ENCODE measurements at places on chromosomes 1 and 21.
A peak's percentile ranks its signal among the peaks of the same experiment; 100 is the strongest.

DNA sequence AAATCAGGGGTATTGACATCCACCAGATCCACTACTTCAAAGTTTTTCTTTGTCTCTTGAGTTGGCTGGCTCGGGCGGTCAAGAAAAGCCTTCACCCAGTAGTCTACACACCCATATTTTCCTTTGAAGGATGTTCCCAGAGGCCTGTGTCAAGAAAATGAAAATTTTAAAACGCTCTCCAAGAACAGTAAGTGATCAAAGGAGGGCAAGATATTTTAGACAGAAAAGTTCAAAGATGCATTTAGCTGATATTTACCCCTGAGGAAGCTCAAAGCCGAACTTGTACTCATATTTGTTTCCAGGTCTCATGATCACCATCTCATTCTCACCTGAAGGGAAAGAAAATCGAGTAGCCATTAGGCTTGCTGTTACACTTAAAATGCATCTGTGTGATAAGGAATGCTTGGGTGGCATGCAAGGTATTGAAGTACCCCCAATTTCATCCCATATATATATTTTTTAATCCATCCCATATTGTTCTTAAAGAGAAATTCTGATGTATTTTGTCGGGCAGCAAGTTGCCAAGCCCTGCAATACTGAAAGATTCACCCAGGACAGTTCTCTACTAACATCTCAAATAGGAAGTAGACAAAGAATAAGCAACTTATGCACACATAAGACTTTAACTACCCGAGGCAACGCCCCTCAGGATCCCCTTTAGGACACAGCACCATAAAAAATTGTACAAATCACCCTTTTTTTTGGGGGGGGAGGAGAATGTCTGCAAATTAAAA lies 1.1 kb downstream of the TXNIP start:
- DNase-seq, result no peak

DNA sequence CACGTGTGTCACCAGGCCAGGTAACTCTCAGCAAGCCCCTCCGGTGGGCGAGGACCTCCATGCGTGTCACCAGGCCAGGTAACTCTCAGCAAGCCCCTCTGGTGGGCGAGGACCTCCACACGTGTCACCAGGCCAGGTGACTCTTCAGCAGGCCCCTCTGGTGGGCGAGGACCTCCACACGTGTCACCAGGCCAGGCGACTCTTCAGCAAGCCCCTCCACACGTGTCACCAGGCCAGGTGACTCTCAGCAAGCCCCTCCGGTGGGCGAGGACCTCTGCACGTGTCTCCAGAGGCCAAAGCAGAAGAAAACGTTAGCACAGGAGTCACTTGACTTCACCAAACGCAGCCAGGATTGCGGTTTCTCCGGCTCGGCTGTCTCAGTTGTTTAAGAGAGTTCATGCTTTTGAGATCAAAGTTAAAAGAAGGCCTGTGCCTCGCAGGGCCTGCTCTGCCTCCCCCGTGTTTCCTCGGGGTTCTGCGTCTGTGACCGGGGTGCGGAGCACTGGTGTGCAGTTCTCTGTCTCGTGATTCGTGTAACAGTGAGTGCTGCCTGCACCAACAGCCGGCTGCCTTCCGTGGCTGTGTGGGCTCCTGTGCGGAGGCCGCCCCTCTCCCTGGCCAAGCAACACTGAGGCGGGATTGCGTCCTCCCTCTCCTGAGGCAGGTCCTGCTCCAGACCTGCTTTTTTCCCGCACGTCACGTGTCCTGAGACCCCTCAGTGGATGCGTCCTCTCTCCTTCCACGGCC lies 56.6 kb downstream of the PRKCZ start:
- no peak for DNase-seq

GRCh38 chr21:45826676-45827301 lies 154.8 kb upstream of the COL6A1 start:
- no peak for DNase-seq

- DNase-seq, result no peak
Observed at GRCh38 chr1:92480200-92480812, 6.4 kb downstream of the GFI1 start.

DNA sequence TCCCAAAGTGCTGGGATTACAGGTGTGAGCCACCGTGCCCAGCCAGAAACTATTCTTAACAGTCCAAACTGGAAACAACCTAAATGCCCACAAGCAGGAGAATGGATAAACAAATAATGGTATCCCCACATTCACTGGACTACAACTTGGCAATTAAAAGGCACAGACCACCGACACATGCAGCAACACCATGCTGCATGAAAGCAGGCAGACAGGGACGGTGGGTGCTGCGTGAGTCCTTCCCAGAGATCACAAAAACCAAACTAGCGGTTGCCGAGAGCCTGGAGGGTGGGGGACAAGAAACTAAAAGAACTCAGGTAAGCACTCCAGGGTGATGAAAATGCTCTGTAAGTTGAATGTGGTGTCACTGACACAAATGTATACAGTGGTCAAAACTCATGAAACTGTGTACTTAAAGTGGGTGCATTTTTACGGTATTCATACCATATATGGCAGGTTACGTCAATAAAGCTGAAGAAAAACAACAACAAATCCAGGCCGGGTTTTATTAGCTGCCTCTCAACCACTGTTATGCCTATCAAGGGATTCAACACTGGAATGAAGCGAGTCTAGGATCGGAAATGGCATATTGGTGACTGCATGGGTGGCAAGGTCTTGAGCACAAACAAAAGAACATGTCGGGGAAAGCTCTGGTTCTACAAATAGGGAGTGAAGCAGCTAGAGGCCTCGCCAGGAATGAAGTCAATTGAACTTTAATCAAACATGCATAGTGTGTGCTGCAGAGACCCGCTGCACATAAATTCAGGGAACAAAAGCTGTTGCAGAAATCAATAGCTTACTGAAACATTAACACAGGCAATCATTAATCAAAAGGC lies 52.4 kb downstream of the SLC45A1 start:
- DNase-seq, result no peak

GRCh38 chr1:231315887-231316286 lies 21.8 kb downstream of the EXOC8 start:
- peak; percentile 55 for DNase-seq

- DNase-seq, result peak; percentile 7
Observed at GRCh38 chr21:37792046-37792445, 124.2 kb downstream of the KCNJ6 start.

GRCh38 chr1:169186106-169186505 lies 79.6 kb downstream of the ATP1B1 start:
- no peak for DNase-seq

- DNase-seq, result no peak
Observed at GRCh38 chr1:88216441-88216840, 467.6 kb upstream of the PKN2 start.

DNA sequence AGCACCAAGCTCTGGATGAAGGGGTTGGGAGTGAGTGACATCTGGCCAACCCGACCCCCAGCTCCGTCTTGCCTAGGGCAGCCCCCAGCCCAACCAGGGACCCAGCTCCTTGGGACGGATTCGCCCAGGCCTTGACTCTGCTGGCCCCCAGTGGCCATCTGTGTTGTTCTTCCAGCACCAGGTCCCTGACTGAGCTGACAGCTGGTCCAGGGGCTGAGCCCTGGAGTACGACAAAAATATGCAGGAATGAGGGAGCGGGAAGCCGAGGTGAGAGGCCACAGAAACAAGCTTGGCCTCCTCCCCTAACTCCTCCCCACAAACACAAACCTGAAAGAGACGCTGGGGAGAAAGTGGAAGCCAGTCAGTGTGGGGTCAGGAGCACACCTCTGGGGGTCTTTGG lies 55.0 kb upstream of the PAX7 start:
- DNase-seq, result no peak

DNA sequence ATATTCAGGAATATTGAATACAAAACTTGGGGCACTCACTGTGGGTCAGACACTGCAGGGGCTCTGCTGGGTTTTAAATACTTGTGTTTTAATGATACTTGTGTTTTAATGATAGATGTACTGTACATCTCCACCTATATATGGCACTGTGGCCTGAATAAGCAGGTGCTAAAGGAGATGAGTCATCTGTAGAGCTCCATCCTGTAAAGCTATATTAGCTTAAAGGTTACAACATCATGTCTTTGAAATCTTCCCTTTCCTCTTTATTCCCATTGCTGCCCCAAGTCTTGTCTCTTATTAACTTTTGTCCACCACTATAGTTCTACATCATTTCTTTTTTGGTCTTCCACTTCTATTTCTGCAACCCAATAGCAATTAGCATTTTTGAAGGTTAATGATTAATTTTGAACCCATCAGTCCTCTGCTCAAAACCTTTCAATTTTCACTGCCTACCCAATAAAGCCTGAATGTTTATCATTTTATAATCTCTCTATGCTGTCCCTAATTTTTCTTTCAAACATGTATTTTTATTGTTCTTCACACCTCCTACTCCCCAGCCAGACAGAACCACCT lies 113.3 kb upstream of the PTGFR start:
- DNase-seq, result no peak

GRCh38 chr21:29155118-29155932 lies 24.9 kb downstream of the MAP3K7CL start:
- peak; percentile 64 for DNase-seq

DNA sequence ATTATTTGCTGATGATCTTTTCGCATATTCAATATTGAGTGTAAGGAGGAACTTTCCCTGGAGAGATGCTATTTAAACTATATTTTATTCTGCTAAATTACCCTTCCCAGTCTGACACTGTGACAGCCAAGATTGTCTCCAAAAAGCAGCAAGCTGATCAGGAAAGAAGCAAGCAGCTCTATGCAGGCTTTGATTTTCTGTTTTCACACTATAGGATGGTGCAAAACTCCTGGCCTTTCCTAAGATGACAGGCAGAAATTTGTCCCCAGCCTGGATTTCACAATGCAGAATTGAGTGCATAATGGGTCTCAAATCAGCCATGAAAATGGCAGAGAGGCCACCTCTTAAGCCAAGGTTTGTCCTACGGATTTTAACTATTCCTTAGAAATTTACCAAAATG lies 1.1 kb downstream of the SGIP1 start:
- DNase-seq, result no peak

GRCh38 chr21:41901099-41901498 lies 22.0 kb upstream of the PRDM15 start:
- DNase-seq, result no peak

DNA sequence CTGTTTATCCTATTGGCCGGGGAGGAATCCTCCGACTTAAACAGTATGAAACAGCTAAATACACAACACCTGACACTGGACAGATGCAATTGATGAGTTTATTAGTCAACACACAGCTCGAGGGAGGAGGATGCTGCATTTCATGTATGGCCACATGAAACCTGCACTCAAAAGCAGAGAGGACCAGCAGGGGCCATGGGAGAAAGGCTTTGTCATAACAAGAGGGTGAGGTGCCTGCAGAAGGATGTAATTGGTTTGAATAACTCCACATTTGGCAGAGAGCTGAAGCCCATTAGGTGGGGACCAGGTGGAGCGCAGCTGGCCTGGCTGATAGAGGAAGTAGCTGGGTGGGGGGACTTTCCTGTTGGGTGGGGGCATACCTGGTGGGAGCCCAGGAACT lies 599.1 kb downstream of the PTPRU start:
- no peak for DNase-seq

GRCh38 chr1:211833174-211833820 lies 2.7 kb upstream of the LPGAT1 start:
- no peak for DNase-seq

DNA sequence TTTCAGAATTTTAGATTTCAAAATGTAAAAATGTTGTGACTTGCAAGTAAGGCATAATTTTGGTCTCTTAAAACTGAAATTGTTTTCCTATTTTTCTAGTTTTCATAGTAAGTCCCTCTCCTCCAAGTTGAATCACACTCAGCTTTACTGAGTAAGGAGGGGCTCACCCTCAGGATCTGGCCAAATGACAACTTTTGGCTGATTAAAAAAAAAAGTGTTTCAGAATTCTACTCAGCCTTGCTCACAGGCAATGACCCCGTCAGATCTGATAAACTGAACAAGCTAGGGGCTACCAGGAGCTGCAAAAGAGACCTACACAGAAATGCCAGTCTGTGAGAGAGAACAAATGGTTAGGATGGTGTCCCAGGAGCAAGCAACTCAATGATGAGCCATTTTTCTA lies 159.8 kb downstream of the PBX1 start:
- DNase-seq, result peak; percentile 59

GRCh38 chr1:11927866-11928592 lies 1.8 kb upstream of the KIAA2013 start:
- peak; percentile 69 for DNase-seq

GRCh38 chr1:36822648-36823047 lies 211.7 kb downstream of the GRIK3 start:
- DNase-seq, result no peak

GRCh38 chr21:36209626-36210171 lies 53.1 kb downstream of the DOP1B start:
- DNase-seq, result peak; percentile 51

GRCh38 chr1:207035877-207036551 lies 3.5 kb upstream of the C1orf116 start:
- DNase-seq, result no peak

- no peak for DNase-seq
Observed at GRCh38 chr1:55147524-55147923, 67.6 kb downstream of the USP24 start.

GRCh38 chr1:161884475-161884874 lies 118.4 kb downstream of the ATF6 start:
- peak; percentile 50 for DNase-seq

DNA sequence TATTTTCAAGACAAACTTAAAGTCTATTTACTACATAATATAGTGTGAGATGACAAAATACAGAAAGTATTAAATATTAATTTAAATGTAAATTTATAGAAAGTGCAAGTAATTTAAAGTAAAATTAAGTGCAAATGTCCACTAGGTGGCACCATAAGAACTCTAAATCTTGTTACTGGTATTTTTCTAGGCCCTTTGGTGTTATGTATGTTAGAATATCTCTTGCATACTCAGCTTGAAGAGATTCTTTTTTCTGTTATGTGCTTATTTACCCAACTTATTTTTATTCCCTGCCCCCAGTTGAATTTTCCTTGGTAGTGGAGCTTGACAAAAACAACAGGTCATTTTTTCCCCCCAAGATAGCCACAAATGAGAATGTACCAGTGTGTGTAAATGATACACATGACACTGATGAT lies 71.5 kb downstream of the RPS6KC1 start:
- peak; percentile 81 for DNase-seq

- no peak for DNase-seq
Observed at GRCh38 chr1:183073320-183073719, 50.1 kb downstream of the LAMC1 start.

GRCh38 chr1:207753611-207754010 lies 1.8 kb downstream of the CD46 start:
- DNase-seq, result no peak

- peak; percentile 12 for DNase-seq
Observed at GRCh38 chr1:5551274-5551975, 440.8 kb downstream of the NPHP4 start.

GRCh38 chr21:44353191-44353970 lies at the start of gene TRPM2:
Gene TRPM2, plus strand, starts transcription at chr21:44353621. Its CDS starts 80 bp downstream, at chr21:44353701.
- peak; percentile 54 for DNase-seq

GRCh38 chr21:26047279-26047967 lies 123.1 kb downstream of the APP start:
- no peak for DNase-seq

- no peak for DNase-seq
Observed at GRCh38 chr1:58830291-58830690, 46.4 kb upstream of the JUN start.
